ENCODE measurements at places on chromosomes 16 and 17.

DNA sequence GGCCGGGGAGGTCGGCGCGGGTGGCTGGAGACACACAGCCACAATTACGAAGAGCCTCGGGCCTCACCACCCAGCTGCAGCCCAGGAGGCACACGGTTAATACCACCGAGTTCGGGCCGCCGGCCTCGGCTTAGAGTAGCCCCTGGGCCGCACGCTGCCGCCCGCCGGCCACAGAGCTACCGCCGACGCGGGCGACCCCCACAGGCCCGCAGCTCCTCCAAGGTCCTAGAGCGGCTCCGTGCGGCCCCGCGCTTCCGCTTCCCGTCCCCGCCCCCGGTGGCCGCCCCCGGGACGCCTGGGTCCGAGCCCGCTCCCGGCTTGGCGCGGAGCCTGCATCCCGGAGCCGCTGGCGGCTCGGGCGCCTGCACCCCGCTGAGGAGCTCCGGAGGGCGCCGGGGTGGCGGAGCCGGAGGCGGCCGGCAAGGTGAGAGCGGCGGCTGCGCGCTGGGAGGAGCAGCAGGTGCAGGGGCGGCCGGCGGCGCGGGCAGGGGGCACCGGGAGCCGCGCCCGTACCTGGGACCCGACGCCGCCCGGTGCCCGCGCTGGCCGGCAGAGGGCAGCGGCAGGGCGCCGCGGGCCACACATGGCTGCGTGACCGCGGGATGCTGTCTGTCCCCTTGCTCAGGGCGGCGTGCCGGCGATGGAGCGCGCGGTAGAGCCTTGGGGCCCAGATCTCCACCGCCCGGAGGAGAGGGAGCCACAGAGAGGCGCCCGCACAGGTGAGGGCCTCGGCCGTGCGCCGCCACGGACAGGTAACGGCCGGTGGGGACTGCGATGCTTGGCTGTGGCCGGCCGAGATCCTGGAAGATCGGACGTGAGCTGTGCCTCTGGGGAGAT lies at the start of gene ZNF48:
TSS of gene ZNF48 (plus strand) at position 266 of the 837 bp plus-strand sequence. CDS start at position 641, 375 bp downstream.
- DNase-seq: peak; percentile 89

DNA sequence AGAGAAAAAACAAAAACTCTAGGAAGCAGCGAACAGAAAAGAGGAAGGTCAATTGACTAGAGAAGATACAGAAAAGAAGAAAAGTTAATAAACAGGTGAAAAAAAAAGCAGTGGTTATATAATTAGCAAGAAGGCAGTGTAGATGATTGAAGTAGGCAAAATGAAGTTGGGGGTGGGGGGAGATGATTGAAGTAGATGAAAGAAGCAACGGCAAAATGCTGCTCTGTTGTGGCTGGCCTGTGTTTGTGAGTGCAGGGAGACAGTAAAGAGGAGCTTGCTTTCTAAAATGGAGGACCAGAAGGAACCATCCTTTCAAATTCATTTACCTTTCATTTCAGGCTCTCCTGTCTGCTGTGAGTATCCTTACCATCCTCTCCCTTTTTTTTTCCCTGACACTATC lies 3.6 kb downstream of the EVI2B start:
- no peak for DNase-seq

GRCh38 chr17:17166446-17166845 lies 39.7 kb downstream of the PLD6 start:
- no peak for DNase-seq

- DNase-seq: no peak
Observed at GRCh38 chr17:63082273-63082861, 116.3 kb downstream of the TANC2 start.

DNA sequence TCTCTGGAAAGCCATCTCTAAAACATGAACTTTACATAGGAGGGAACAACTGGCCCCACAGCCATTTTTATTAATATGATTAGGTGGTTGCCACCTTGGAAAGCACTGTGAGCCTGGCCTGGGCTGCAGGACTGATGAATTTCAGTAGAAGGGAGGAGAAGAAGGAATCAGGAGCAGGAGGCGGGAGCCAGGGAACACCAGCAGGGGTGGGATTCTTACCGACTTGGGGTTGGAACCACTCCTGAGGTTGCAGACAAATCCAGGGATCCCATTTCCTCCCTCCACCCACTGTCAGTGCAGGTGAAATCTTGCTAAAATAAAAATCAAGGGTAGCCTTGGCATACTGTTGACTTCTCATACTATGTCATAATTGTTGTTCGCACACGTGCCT lies 16.9 kb upstream of the MAP3K14 start:
- no peak for DNase-seq

All from head of caudate nucleus (tissue), 42 donors.